Aortic smooth muscle cell (primary cell): ENCODE measurements at places on chromosomes 11 and 22. TPM values are rescaled to one million over a fixed set of nuclear protein-coding genes. Genes with fewer than 3 reads are reported as not detected.

Gene NXPE1
- total RNA-seq = not detected in 2 replicates

Gene KRTAP5-8
- not detected in 2 replicates for total RNA-seq

Gene CCDC81
- 0.26 and 0.87 TPM in 2 replicates for total RNA-seq

Gene NFAM1
- total RNA-seq = under 0.01 TPM in 1 of 2 replicates, not detected in the other

Gene ATP6V1E1
- 219 and 223 TPM in 2 replicates for total RNA-seq

Gene SYNGR1
- total RNA-seq = 8.1 and 9.0 TPM in 2 replicates

Gene ENTHD1
- total RNA-seq = not detected in 2 replicates

Gene DDTL
- total RNA-seq = 0.62 and 0.92 TPM in 2 replicates

Gene MB
- not detected in 2 replicates for total RNA-seq

Gene SLC25A18
- total RNA-seq = not detected in 2 replicates

Gene FAM111B
- total RNA-seq = 6.4 and 20.6 TPM in 2 replicates

Gene CLCF1
- 4.7 and 7.7 TPM in 2 replicates for total RNA-seq

Gene ROM1
- 10.3 and 10.6 TPM in 2 replicates for total RNA-seq

Gene SNAP29
- 9.1 and 9.5 TPM in 2 replicates for total RNA-seq
